Stimulated activated CD8-positive, alpha-beta memory T cell treated with anti-CD3 and anti-CD28 coated beads, Interleukin-7, amount 100 ng/mL, for 1 hour (primary cell): ENCODE measurements at places on chromosomes 16 and 17.

- no peak for DNase-seq
Measured at GRCh38 chr16:48526058-48526957, 83.7 kb downstream of the N4BP1 start.

DNA sequence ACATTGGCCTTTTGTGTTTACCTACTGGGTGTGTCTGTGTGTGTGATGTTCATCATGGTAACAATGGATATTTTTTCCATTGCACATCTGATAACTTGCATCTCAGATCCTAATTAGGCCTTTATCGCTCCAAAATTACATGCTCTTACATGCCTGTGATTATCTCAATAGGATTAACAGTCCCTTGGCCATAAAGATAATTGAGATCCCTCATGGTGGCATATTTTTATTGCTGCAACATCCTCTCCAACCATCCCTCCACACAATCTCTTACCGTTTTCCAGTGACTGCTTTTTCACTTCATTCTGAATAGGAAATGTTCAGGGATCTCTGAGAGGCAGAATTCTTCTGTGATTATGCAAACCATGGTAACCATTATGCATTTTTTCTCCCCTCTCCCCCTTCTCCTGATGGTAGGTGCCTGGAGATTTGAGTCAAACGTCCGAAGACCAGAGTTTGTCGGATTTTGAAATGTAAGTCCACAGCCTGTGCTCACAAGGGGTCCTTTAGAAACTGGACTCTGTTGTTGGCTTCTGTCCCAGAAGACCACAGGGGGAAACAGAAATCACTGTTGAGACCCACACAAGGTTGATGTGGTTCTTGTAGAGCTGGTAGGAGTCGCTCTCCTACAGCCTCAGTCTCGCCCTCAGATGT lies 405.5 kb downstream of the CPPED1 start:
- no peak for DNase-seq

DNA sequence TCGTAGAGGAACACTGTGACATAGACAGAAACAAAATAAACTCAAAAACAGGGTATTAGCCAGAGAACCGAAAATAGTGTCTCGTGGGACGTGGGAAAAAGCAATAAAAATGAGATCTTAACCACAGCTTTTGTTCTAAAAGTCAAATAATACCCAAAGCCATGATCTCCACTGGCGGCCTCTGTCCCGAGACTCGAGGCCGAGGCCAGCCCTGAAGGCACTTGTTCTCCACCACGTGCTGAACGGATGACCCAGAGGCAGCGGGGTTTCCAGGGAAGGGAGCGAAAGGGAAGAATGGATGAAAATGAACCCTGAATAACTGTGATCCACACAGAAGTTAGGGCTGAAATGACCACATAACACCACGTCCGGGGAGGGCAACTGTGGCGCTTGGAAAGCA lies 84.8 kb upstream of the CREBBP start:
- no peak for DNase-seq

GRCh38 chr17:27549251-27549893 lies 81.6 kb upstream of the LGALS9 start:
- DNase-seq = no peak

DNA sequence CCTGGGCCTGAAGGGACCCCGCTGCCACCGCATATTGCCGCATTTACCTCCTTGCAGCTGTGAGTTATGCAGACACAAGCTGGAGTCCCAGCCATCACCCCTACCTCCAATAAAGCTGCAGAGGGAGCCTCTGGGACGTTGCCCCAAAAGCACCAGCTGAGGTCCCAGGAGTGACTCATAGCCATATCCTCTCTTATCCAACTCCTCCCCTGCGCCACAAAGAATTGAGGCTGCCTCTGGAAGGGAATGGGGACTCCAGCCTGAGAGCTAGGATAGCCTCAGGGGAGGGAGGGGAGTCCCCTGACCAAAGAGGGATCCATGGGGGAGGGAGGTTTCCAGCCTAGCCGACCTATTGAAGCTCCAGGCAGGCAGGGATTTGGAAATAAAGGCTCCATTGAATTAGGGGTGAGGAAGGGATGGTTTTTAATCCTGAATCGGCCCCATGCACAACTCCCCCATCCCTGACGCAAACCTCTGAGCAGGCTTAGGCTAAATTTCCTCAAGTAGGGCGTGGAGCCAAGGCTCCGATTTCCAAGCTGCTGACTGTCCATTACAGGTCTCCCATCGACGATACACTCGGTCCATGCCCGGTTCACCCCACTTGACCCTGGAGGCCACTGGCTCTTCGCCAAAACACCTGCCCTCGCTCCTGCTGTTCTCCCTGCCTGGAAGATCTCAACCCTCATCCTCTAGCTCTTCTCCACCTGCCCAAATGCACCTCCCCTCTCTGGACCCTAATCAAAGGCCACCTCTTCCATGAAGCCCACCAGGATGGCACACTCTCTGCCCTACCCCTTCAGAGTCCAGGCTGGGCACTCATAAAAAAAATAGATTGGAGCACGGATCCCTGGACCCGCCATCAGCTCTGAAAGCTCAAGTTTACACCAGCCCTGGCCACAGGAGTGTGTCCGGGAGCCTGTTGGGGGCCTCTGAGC lies 27.5 kb downstream of the PIMREG start:
- DNase-seq = no peak

DNA sequence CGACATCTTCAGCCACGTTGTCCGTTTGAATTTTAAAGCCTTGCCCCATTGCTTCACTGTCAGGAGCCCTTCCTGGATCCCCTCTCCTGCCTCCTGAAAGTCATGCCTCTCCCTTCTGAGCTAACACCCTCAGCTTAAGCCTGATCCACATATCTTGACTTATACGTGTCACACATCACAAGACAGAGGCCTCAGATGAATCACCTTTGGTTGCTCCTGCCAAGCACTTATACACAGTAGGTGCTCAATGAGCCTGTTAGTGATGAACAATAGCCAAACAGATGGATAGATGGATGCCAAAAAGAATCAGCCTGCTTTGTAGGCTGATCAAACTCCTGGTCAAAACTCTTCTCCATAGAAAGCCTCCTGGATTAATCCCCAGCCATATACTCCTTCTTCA lies 31.8 kb downstream of the PITPNM3 start:
- DNase-seq = no peak

GRCh38 chr16:31228206-31228605 lies 11.3 kb upstream of the PYDC1 start:
- no peak for DNase-seq

- no peak for DNase-seq
Measured at GRCh38 chr16:10877472-10877946, 507 bp downstream of the CIITA start.

GRCh38 chr17:1286379-1287106 lies 7.1 kb downstream of the TRARG1 start:
- no peak for DNase-seq

DNA sequence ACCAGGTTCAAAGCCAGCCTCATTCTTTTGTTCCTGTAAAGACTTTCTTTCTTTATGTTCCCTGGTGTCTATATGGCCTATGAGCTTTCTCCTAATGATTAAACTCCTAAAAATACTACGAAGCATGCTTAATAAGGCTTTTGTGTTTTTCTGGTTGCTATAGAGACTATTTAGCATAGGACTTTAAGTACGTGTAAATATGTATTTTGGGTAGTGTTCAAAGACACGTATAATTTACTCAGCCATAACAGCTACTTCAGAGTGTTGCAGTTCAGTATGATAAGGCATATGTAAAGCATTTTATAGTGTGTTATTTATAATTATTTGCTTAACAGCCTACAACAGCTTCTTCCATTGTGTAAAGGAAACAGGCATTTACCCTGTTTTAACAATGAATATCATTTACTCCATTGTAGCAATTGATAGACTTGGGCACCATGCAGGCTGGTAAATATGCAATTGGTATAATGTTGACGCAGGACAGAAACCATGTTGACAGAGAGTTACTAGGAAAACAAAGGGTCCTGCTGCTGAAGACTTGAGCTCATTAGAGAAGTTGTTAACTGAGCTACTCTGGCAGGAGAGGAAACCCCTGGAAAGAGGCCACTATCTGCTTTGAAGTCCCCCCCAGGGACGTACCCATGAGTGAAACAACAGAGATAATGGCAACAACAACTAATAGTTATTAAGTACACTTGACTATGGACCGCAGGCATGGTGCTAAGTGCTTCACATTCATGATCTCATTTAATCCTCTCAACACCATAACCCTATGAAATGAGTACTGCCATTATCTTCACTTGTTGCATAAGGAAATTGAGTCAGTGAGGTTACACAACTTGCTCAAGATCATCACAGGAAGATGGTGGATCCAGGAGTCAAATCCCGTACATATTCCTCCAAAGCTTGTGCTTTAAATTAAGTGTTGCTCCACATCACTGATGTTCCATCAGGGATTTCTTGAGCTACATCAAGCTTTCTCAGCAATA lies 342.2 kb upstream of the DYNLRB2 start:
- DNase-seq = no peak

DNA sequence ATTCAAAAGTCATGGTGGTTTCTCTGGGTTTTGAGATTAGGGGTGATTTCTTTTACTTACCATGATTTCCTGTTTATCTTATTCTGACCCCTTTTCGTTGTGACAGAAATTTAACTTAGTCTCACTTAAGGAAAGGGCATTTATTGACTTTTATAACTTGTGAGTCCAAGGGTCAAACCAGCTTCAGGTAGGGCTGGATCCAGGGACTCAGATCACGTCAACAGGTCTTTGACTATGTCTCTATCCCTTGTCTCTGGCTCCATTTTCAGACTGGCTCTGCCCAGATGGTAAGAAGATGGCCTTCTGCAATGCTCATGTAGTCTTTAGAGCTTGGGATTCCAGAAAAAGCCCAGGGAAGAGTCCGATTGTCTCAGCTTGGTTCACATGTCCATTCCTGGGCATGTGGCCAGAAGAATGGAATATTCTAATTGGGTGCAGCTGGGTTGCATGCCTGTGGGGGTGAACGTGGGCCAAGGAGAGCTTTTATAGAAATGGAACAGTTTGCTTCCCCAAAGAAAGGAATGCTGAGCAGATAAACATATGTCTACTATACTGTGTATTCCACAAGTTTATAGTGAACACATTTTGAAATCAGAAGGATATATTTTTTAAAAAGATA lies 13.4 kb downstream of the USP43 start:
- DNase-seq = no peak

DNA sequence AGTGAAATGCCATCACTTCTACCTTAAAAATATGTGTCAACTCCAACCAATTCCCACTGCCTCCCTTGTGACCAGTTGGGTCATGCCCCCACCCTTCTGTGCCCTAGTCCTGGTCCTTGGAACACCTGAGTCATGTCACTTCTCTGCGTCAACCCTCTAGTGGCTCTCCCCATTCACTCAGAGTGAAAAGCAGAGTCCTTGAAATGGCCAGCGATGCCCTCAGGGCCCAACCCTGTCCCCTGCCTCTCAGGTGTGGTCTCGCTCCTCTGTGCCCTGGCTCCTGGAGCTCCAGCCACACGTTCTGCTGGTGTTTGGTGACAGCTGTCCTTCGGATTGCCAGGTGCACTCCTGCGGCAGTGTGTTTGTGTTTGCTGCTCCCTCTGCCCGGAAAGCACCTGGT lies 89.2 kb downstream of the SPECC1 start:
- DNase-seq = no peak

DNA sequence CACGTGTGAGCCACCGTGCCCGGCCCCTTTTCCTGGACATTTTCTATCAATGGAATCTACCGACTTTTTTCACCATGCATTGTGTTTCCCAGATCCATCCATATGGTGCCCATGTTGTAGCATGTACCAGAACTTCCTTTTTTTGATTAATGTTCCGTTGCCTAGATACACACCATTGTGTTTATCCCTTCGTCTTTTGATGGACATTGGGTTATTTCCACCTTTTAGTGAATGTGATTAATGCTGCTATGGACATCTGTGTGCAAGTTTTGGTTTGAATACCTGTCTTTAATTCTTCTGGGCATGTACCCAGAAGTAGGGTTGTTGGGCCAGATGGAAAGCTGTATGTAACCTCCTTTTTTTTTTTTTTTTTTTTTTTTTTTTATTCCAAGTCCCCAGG lies 79.8 kb downstream of the NT5M start:
- no peak for DNase-seq

- DNase-seq = no peak
Measured at GRCh38 chr17:64103391-64104364, 26.3 kb downstream of the ERN1 start.

GRCh38 chr17:49378311-49378710 lies 16.3 kb upstream of the ZNF652 start:
- no peak for DNase-seq

DNA sequence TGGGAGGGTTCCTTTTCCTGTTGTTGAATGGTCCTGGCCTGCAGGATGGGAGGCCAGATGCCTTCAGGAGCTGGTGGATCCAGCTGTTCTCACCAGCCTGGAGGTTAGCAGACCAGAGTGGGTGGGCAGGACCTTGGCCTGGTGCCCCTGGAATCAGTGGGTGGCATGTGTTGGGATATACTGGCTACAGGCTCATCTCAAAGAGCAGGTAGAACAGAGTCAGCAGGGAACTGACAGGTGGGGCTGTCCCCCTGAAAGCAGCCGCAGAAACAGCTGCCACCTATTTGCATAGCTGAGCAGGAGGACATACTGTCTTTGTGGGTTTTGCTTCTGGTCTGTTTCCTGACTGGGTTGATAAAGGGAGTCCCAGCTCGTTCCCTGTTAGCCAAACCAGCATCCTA lies 144.1 kb downstream of the RAB11FIP4 start:
- DNase-seq = no peak

DNA sequence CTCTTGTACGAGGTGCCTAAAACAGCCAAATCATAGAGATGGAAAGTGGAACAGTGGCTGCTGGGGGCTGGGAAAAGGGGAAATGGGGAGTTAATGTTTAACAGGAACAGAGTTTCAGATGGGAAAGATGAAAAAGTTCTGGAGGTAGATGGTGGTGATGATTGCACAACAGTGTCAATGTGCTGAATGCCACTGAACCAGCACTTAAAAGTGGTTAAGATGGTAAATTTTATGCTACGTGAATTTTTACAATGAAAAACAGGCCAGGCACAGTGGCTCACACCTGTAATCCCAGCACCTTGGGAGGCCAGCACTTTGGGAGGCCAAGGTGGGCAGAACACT lies 130.4 kb downstream of the C16orf78 start:
- no peak for DNase-seq

DNA sequence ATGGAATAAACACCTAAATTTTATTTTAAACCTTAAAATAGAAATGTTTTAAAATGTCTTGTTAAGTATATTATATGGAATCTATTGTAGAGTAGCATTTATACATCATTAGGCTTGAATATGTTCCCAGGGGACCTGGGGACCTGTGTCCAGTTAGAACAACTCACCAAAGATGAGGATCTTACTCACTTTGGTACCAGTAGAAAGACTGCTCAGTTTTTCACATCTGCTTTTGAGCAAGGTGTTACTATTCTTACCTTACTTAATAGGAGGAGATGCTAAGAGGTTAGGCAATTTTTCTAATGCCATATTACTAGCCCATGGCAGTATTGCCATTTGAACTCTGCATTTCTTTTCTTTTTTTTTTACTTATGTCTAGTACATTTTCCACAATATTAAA lies 14.7 kb downstream of the STXBP4 start:
- no peak for DNase-seq
